ENCODE measurements at places on chromosomes 6 and 20. TPM values are rescaled to one million over a fixed set of nuclear protein-coding genes. Genes with fewer than 3 reads are reported as not detected.

RBM24 gene
- total RNA-seq = 4.2 TPM

PNLDC1 gene
- total RNA-seq = 0.23 TPM

CNR1 gene
- total RNA-seq = 3.7 TPM

ZBTB46 gene
- total RNA-seq = 9.0 TPM

MAS1 gene
- not detected for total RNA-seq

EIF6 gene
- 98.5 TPM for total RNA-seq

KCNK16 gene
- not detected for total RNA-seq

- no peak for DNase-seq
Measured at GRCh38 chr6:66865771-66866170, 1158.7 kb upstream of the EYS start.

- no peak for DNase-seq
Measured at GRCh38 chr20:40925829-40926510, 102.7 kb upstream of the TOP1 start.

GRCh38 chr20:44422083-44422482, 53.6 kb upstream of the TTPAL start:
- DNase-seq = no peak

- no peak for DNase-seq
Measured at GRCh38 chr6:84462698-84463097, 235.3 kb upstream of the CEP162 start.

DNA sequence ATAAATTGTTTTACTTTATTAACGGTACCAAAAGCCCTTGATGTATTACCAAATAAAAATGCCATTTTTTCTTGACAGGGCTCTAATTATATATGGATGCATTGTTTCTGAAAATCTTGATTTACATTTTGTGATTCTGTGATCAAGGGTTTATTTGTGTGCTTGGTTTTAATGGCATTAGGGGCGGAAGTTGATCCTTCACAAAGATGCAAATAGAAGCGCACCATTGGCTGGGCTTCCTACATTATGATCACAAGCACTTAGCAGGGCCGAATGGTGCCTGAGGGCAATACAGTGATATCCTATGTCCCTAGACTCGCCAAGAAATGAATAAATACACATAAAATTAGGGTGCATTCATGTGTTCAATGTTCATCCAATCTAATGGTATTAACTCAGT, 172.9 kb upstream of the UST start:
- DNase-seq = no peak

DNA sequence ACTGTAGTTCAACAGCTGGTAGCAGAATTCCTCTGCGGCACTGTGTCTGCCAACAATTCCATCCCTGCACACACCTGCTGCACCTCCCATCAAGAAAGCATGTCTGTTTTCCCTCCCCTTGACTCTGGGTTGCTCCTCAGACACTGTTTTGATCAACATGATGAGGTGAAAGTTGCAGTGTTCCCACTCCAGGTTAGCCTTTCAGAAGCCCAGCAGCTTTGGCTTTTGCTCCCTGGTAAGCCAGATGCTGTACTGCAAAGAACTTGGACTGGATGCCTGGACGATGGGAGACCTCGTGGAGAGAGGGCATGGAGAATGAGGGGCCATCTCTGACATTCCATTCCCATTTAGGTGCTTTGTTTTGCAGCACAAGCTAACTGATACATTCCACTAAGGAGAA, 79.1 kb upstream of the MAFB start:
- DNase-seq = no peak

DNA sequence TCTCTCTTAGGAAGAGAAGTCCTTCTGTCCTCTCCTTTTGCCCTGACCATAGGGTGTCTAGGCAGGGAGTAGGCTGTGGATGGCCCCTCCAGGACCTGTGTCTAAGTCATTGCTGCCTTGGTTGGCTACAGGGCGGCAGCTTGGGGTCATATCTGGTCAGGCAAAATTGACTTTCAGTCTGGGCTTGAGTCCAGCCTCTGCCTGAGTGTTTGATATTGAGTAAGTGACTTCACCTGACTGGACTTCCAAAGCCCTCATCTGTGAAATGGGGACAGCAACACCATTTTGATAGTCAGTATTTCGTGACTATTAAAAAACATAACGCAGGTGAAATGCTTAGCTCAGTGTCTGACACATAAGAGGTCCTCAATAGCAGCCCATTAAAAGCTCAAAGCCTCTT, 4.6 kb downstream of the TGM3 start:
- peak; percentile 80 for DNase-seq

All from mucosa of gallbladder (tissue), 1 donor.